IgD-negative memory B cell (primary cell): ENCODE measurements at places on chromosomes 2 and 18. TPM values are rescaled to one million over a fixed set of nuclear protein-coding genes. Genes with fewer than 3 reads are reported as not detected.

The TCF4 gene
- 256 TPM for polyA plus RNA-seq

The DPP10 gene
- not detected for polyA plus RNA-seq

The ERFE gene
- polyA plus RNA-seq: not detected

The MARCHF4 gene
- not detected for polyA plus RNA-seq

The IRS1 gene
- polyA plus RNA-seq: 0.21 TPM

The TUBA3E gene
- polyA plus RNA-seq: not detected

The RBBP8 gene
- 10.8 TPM for polyA plus RNA-seq

The GLB1L gene
- polyA plus RNA-seq: not detected

The LNPK gene
- polyA plus RNA-seq: 10.4 TPM

The ITGB6 gene
- not detected for polyA plus RNA-seq

The INPP4A gene
- polyA plus RNA-seq: 8.2 TPM

The C2orf66 gene
- polyA plus RNA-seq: not detected
